Femur (tissue), 1 donor: ENCODE measurements at places on chromosomes 5 and 9.

DNA sequence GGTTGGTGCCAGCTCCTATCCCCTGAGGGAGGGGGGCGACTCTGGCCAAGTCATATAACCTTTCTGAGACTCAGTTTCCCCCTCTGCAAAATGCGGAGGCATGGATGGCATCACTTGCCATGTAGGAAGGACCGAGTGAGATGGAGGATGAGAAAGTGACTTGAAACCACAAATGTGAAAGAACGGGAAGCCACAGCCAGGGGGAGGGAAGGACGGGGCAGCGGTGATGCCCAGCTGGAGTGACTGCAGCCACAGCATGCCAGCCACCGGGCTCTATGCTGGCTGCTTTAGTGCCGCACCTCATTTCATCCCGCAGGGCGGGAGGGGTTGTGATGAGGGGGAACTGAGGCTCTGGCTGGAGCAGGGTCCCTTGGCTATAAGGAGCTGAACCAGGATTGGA is 74.5 kb downstream of the HMCN2 start:
- no peak for DNase-seq

DNA sequence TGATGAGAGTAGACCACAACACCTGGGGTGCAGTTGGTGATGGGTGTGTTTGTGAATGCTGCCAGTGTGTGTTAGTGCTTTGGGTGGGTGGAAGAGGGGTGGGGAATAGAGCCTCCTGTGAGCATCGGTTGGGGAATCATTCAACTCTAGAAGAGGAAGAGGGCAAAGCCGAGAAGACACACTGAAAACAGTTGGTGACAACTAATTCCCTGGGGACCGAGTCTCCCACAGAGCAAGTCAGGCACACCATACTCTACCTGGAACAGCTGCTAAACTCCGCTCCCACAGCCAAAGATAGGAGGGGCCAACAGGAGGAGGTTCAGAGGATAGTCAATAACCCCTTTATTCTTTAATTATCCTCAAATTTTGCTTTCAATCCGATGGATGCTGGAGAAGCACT is 1.6 kb upstream of the ARHGEF39 start:
- DNase-seq: no peak

DNA sequence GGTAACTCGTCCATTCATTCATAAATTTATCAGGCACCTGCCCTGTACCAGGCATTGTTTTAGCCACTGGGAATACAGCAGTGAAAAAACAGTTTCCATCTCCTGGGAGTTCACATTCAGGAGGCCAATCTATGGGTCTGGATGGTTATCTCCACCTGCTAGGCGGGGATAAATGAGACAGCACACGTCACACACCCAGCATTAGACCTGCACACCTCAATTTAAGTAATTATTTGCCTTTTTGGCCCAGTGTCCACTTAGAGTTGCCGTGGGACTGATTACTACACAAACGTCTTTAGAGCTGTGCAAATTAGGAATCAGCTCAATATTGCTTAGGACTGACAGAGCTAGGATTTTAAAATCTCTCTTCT is 46.1 kb downstream of the STK10 start:
- DNase-seq: no peak

DNA sequence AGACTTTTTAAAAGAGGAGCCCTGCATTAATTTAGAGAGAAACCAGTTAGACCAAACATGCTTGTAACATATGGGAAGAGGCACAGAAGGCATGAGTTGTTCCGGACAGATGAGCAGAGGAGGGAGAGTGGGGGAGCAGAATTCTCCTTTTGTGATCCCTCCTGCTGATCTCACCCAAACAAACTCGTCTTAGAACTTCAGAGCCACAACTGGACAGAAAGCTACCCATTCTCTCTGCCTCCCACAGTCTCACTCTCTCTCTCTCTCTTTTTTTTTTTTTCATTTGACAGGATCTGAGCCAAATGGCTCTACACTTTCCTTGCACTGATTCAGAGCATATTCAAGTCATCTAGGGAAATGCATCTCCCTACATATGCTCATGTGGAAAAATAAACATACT is 196.0 kb upstream of the PAPPA start:
- no peak for DNase-seq

DNA sequence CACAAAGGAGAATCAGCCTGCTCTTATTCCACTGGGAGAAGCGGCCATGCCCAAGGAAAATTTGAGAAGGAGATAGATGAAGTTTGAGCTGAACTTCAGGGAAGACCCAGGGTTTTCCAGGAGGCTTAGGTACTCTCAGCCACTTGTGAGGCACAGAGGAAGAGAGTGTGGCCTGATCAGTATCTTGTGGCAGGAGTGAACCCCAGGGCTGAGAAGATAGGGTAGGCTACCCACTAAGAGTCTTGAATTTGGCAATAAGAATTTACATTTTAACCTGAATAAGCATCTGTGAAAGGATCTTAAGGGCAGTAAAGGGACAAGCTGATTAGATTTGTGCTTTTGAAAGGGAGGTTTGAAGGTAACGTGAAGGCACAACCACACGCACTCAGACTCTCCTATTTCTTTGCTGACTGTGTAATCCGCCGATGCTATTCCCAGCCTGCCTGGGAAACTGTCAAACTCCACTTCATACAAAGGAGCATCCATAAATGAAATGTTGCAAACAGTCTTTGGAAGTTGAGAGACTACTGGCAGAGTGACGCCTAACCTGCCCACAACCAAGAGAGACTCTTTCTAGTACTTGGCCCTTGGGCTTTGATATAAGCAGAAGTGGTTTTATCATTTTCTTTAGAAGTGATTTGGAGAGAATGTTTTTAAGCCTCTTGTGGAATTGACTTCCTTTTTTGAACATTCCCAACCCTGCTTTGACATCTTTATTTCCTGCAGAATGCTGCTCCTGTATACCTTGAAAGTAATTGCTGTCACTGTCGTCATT is 108.2 kb upstream of the VCAN start:
- DNase-seq: no peak
